RKO (cell line): ENCODE measurements at places on chromosomes 2 and 18.

- no peak for DNase-seq
These were observed 57.6 kb downstream of the CYTIP start for GRCh38 chr2:157386247-157386646.

DNA sequence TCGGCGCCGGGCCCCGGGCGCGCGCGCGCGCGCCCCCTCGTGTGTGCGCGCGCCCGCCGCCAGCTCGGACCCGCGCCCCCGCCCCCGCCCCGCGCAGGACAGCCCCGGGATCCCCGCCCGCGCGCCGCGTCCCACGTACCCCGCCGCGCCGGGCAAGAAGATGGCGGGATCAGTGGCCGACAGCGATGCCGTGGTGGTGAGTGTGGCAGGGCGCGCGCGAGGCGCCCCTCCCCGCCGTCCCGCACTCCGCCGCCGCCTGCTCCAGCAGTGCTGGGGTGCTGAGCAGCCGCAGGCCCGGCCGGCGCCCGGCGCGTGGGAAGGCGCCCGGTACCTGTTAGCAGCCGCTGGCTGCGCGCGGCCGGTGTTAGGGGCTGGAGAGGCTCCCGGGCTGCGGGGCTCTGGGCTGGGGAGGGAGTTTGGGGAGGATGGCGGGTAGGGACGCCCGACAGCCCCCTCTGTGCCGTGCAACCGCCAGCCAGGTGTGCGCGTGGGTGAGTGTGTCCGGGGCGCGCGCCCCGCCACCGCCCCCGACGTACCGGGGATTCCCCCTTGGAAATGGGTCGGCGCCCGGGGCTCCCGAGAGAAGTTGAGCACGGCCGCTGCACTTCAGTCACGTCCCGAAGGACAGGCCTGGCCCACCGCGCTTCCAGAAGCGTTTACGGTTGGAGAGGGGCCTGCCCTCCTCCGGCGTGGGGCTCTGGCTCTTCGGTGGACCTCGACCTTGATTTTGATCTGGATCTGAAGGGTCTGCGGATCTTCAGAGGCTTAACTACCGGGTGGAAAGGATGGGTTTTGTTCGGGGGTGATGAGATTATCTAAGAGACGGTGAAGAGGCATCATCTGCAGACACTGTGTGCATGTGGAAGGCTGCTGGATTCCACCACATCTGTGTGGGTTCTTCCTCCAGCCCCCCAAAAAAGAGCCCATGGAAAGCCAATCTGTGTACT, 697 bp downstream of the LGALSL start:
- DNase-seq = peak; percentile 70

GRCh38 chr2:237818066-237818473, 19.5 kb downstream of the RBM44 start:
- DNase-seq = peak; percentile 60

- DNase-seq = no peak
These were observed 1064.6 kb upstream of the CHAC2 start for GRCh38 chr2:52703004-52703403.

DNA sequence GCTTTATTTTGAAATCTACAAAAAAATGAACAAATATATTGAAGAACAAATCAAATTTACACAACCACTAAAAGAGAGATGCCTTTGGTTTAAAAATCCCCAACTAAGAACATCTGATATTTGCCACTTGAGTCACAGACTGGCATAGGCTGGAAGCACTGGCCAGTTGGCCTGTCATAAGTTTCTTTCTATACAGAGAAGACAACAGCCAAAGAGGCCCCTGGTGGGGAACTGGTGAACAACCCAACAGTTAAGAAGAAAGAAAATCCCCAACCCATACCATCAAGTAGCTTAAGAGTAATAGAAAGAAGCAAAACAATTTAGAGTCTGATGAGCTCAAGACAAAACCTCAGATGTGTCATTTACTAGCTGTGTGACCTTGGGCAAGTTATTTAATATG, 45.5 kb downstream of the OSR1 start:
- DNase-seq = peak; percentile 44
